Right ventricle myocardium inferior (tissue), 1 donor: ENCODE measurements at places on chromosomes 3 and 15. TPM values are rescaled to one million over a fixed set of nuclear protein-coding genes. Genes with fewer than 3 reads are reported as not detected.

KCNMB3 gene
- total RNA-seq: 0.92 TPM

RLBP1 gene
- not detected for total RNA-seq

SNX33 gene
- 13.3 TPM for total RNA-seq

MNS1 gene
- total RNA-seq: 1.0 TPM

CPA3 gene
- total RNA-seq: 3.3 TPM

TOP2B gene
- total RNA-seq: 90.3 TPM

CACNA2D3 gene
- total RNA-seq: 33.7 TPM

SPATA16 gene
- total RNA-seq: not detected

MRPL46 gene
- 66.9 TPM for total RNA-seq

- no peak for DNase-seq
Observed at GRCh38 chr3:193830791-193831191, 237.8 kb downstream of the OPA1 start.

DNA sequence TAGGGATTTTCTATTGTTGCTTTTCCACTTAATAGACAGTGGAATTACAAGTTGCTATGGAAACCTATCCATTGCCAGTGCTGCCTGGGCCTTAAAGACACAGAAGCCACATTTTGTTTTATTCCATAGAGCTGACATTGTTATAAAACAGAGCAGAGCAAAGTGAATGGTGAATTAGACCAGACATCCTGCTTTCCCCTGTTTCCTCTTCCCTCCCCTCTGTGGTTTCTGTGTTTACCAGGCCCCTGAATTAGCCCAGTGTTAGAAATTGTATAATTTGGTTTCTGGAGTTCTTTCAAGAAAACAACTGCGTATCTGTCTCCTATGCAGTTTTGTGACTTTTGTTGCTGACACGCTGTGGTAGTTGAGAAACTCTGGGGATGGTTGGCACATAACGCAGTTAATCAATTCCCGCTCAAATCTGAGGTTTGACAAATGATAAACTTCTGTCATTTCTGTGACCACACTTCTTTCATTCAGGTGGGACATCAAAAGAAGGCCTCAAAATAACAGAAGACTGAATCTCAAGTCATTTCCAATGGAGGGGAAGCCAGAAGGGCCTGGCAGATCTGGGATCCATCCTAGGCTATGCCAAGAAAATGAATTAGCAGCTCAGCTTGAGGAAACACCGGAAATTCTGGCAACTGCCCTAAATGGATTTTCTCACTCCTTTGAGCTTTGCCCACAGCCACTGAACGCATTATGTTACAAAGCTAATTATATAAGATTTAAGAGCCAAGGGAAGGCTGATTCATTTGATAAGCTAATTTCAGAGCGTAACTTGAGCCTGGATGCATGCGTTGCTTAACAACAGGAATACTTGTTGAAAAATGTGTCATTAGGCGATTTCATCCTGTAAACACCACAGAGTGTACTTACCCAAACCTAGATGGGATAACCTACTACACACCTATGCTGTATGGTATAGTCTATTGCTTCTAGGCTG, 46.9 kb downstream of the NR1D2 start:
- no peak for DNase-seq

GRCh38 chr15:86087808-86088207, 8.1 kb downstream of the AGBL1 start:
- no peak for DNase-seq

GRCh38 chr15:60760646-60761504, 281.9 kb upstream of the ICE2 start:
- no peak for DNase-seq

DNA sequence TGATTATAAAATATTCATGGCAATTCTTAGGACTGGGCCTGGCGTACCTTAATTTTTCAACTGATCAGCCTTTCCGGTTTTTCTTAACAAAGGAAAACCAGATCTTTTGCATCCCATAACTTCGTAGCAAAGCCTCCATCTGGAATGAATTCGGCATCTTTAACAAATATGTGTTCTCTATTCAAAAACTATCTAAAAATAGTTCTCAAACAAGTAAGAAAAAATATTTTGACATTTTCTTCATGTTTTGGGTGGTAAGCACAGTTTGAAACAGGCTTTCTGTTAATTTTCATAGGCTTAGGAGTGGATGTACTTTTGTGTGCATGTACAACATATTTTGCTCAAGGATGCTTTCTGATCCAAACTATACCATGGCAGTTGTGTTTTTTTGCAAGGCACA, 55.1 kb downstream of the RBMS3 start:
- DNase-seq: no peak

DNA sequence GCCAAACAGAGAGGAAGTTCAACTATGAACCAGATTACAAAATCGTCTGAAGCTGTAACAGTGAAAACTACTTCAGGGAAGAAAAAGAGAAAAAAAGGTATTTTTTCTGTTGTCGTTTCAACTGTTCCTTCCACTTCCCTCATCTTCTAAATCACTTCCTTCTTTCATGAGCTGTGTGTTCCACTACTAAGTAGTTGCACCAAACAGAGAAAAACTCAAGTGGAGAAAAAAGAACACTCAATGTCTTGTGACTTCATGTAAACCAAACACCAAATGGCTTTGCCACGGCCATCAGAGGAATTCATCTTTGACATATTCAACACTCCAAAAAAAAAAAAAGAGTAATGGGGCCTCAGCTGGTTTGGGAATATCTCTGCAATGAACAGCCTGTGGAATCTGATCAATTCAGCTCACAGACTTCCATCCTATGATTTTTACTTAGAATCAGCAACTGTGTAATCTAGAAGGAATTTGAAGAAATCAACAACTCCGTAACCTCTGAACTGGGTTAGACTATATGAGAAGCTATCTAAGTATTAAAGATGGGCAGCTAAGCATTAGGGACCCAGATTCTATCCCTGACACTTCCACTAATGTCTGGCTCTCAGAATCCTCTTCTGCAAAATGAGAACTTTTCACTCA, 47.5 kb upstream of the RNF7 start:
- no peak for DNase-seq

DNA sequence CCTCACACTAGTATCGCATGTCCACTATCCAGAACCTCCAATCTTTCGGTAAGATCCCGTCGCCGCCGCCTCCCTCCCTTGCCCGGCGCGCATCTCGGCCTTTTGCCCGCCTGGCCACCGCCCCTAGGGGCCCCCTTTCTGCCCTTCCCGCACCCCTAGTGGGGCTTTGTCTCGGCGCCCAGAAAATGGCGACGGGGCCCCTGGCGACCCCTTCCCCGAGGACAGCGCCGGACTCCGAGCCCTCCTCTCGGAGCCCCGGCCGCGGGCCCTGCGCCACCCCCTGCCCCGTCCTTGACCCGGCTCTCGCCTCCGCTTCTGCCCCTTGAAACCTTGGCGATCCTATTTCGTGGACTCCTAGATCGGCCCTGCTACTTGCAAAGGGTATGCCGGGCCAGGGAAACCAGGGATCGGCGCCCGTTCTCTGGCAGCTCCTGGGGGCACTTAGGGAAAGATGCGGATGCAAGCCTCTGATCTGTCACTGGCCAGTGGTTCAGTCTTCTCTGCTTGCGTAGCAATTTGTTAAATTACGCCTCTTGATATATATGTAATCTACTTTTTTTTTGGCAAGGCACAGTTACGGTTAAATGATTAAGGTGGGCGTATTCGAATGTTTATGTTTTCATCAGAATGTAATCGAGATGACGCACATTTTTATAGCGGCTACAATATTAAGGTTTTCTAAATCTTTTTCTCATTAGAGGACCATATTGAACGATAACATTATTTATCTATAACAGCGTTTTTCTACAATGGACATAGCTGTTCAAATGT, 603 bp downstream of the EIF1B start:
- DNase-seq: no peak

DNA sequence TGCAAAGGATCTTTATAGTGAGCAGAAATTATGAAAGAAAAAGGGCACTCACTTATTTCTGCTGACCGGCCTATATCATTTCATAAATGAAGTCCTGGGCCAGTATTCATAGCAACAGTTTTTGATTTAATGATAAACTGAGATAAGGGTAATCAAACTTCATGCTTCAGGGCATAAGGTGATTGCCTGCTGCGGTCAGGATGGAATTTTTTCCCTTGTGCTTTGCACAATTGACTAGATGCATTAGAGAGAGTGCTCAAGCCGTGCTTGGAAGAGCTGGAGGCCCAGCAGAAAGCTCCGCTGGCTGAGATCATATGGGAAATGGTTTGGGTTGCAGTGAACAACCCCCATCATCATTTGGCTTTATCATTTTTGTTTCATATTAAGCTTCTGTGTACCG, 10.4 kb downstream of the SEMA6D start:
- DNase-seq: no peak

GRCh38 chr15:74206801-74207281, 4.3 kb upstream of the STRA6 start:
- DNase-seq: peak; percentile 0

DNA sequence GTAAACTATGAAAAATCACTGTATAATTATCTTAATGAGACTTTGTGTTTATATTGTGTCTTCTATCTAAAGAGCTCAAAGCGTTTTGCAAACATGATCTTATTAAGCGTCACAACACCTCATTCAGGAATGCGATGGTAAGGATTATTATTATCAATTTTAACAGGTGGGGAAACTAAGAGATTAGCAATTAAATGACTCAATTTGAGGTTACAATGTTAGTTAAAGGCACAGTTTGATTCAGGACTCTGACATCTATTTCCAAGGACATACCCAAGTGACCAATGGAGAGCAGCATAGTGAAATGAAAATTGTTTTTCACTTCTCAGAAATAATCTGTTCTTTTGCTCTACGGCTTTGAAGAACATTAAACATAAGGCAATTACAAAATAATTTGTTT, 74.6 kb downstream of the FMN1 start:
- no peak for DNase-seq

GRCh38 chr3:194256040-194256945, 94.8 kb downstream of the CPN2 start:
- DNase-seq: no peak

- DNase-seq: no peak
Observed at GRCh38 chr3:170745211-170745718, 124.7 kb downstream of the RPL22L1 start.

GRCh38 chr3:171671709-171672108, 138.6 kb downstream of the PLD1 start:
- no peak for DNase-seq

GRCh38 chr15:68375191-68375631, 56.8 kb downstream of the ITGA11 start:
- no peak for DNase-seq

DNA sequence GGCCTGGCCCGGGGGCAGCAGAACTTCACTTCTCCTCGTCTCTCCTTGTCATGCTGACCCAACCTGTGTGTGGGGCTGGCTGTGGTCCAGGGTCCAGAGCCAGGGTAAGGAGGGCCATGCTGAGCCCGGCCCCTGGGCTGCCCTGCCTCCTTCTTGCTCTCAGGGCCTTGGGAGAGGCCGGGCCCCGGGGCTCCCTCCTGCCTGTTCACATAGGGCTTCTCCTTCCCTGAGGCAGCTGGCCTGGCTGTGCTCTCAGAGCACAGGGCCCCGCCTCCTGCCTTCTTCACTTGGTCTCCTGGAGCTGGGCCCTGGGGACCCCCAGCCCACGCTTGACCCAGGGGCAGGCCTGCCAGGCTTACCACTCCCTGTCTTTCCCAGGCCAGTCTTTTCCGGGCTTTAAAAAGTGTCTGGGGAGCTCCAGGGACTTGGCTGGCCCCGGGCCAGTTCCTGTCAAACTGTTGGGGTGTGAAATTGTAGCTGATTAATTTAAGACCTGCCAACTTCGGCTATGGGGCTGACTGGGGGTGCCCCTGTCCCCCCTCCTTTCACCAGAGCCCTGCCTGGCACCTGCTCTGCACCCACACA, 11.8 kb downstream of the PLXNA1 start:
- peak; percentile 88 for DNase-seq

GRCh38 chr3:184710870-184711492, 883 bp downstream of the MAGEF1 start:
- DNase-seq: no peak

GRCh38 chr3:169965562-169966427, 812 bp upstream of the SEC62 start:
- no peak for DNase-seq

- DNase-seq: no peak
Observed at GRCh38 chr3:57939775-57940174, 68.4 kb upstream of the FLNB start.

- DNase-seq: no peak
Observed at GRCh38 chr3:170997961-170998913, 28.3 kb downstream of the SLC2A2 start.

DNA sequence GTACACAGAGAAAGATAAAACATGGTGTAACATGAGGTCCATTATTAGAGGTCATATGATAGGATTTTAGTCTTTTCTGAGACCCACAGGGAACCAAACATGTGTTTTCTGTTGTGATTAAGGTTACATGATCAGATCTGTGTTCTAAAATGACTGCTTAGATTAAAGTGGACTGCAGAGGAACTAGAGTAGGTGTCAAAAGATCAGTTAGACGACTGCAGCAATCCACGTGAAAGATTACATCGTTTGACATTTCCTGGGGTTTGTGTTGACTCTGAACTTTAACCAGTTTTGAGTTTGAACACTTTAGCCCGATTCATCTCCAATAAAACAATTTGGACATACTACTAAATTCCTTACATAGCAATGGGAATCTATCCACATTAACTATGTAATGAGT, 5.1 kb downstream of the MIX23 start:
- DNase-seq: no peak

DNA sequence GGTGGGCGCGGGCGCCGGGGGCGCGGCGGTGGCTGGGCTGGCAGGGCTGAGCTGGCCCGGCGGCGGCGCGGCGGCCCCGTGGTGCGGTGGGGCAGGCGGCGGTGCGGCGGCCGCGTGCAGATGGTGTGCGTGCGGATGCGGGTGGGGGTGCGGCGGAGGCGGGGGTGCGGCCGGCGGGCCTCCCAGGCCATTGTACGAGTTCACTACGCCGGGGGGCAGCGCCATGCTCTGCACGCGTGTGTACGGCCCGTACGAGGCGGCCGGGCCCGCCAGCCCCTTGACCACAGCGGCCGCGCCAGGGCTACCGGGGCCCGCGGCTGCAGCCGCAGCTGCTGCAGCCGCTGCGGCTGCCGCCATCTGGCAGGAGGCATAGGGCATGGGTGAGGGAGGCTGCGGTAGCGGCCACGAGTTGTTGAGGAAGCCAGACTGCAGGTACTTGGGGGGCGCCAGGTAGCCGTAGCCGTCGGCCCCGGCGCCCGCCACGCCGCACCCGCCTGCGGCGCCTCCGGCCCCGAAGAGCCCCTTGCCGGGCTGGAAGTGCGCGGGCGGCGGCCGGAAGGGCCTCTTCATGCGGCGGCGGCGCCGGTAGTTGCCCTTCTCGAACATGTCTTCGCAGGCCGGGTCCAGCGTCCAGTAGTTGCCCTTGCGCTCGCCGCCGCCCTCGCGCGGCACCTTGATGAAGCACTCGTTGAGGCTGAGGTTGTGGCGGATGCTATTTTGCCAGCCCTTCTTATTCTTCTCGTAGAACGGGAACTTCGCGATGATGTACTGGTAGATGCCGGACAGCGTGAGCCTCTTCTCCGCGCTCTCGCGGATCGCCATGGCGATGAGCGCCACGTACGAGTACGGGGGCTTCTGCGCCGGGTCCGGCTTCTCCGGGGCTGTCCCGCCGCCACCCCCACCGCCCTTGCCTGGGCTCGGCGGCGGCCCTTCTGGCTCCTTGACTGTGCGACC, 951 bp downstream of the FOXL2 start:
- DNase-seq: peak; percentile 75

GRCh38 chr3:73074781-73075180, 13.3 kb downstream of the EBLN2 start:
- DNase-seq: no peak

DNA sequence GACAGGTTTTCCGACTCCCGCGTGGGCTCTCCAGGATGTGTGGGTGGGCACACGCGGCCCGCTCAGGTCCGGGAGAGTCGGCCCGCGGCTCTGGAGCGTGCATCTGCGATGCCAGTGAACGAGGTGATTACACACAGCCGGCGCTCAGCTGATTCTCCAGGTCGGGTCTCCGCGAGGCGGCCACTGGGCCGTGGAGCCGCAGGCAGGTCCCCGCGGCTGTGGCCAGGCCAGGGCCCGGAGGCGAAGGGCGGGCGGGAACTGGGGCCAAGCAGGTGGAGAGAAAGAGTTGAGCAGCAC, 13.2 kb downstream of the PAK6 start:
- peak; percentile 54 for DNase-seq
